ENCODE measurements at places on chromosomes 3 and 15.

DNA sequence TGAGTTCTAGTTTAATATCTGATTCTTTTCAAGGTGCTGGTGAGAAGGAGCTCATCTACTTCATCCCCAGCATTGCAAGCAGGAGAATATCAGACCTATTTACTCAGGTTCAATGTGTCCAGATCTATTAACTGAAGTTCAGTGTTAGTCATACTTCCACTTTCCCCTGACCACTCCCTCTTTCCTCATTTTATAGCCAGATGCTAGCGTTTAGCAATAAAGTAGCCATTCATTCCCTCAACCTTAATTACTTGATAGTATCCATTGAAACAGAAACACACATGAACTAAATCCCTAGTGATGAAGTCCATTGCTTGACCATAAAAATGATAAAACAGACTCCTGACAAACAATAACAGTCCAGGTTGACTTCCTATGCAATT is 60.0 kb downstream of the RPL22L1 start:
- no peak for DNase-seq

GRCh38 chr3:16950845-16951244 is 66.1 kb downstream of the PLCL2 start:
- DNase-seq = no peak

DNA sequence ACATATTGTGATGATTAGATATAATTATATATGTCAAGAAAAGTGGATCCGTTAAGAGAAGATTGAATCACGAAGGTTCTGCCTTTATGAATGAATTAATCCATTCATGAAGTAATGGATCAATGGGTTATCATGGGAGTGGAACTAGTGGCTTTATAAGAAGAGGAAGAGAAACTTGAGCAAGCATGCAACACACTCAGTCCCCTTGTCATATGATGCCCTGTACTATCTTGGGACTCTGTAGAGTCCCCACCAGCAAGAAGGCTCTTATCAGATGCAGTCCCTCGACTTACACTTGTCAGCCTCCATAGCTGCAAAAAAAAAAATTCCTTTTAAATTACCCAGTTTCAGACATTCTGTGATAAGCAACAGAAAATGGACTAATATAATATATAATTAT is 301.9 kb downstream of the RAP2B start:
- no peak for DNase-seq

GRCh38 chr15:82663186-82663600 is 16.0 kb upstream of the CPEB1 start:
- DNase-seq = no peak

GRCh38 chr3:115804713-115805119 is 181.4 kb downstream of the GAP43 start:
- DNase-seq = no peak

DNA sequence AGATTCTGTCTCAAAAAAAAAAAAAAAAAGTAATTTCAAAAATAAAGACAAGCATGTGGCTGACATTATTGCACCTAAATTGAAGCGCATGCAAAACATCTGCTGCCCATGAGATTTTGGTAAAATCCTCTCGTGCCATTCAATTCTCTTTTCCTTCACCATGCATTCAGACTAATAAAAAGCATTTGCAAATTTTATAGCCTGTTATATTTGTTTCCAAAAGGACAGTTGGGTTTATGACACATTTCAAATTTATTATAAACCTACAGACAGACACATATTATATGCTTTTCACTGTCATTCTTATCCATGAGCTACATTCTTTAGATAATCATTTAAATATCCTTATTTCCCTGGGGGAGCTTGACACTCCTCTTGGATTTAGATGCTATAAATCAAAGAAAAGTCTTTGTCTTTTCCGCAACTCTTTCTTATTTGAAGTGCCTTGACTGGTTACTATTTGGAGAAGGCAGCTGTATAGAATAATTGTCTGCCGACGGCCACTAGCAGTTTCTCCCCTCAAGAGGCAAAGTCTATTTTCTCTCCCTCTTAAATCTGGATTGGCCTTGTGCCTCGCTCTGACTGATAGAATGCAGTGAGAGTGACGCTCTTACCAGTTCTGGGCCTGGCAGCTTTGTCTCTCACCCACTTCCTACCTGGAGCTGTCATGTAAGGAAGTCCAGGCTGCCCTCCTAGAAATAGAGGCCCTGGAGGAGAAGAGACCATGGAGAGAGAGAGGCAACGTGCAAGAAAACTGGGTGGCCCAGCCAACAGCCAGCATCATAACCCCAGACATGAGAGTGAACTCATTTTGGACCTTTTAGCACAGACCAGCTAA is 6.8 kb upstream of the LRIG1 start:
- DNase-seq = no peak

DNA sequence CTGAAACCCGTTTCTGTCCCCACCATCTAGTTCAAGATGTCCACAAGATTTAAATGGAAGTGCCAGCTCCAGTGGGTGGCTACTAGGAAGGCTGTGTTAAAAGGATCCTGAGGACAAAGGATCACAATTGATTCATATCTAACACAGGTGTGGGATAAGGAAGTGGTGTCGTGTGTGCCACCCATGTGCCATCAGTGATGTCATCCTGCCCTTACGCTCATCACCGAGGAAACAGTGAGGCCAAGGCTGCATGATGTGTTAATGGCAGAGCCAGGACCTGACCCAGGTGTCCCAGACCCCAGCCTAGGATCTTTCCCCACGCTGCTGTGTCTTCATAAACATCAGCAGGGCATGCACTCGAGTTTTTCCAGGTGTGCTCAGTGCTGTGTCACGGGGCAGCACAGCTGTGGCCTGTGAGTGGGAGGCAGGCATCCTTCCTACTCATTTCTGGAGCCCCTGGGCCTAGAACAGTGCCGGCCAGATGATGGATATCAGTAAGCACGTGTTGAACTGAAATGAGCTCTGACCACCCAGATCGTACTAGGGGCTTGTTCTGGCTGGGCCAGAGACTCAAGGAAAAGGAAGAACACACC is 10.6 kb upstream of the TGM5 start:
- no peak for DNase-seq

Data from activated CD8-positive, alpha-beta memory T cell treated with anti-CD3 and anti-CD28 coated beads for 1 hour (primary cell).